ENCODE measurements at places on chromosomes 12 and 14. TPM values are rescaled to one million over a fixed set of nuclear protein-coding genes. Genes with fewer than 3 reads are reported as not detected.

- peak; percentile 65 for DNase-seq
Measured at GRCh38 chr12:101018540-101018939, 191.5 kb downstream of the SLC5A8 start.

- no peak for DNase-seq
Measured at GRCh38 chr12:89288959-89289358, 63.3 kb downstream of the DUSP6 start.

- peak; percentile 64 for DNase-seq
Measured at GRCh38 chr12:110039085-110039807, 9.1 kb downstream of the C12orf76 start.

DNA sequence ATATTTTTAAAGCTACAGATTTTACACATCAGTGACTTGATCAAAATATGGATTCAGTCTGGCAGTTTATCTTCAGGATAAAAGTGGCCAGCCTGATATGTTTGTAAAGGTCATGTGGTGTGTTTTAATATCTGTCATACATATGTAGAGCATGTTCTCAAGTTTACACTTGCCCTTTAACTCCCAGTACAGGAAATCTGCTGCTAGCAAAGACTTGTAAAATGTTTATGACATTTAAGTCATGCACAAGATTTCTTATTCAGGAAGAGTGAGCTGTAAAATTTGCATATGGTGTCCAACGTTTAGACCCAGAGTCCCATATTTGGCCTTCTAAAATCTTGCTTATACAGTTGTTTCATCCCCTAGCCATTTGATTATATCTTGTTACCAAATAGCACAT, 197.5 kb upstream of the FLRT2 start:
- no peak for DNase-seq

GRCh38 chr12:131589221-131589897, 121.5 kb upstream of the SFSWAP start:
- no peak for DNase-seq

- DNase-seq, result no peak
Measured at GRCh38 chr12:12628013-12628412, 16.3 kb downstream of the CREBL2 start.

- no peak for DNase-seq
Measured at GRCh38 chr14:65344011-65344410, 68.5 kb upstream of the FUT8 start.

- no peak for DNase-seq
Measured at GRCh38 chr12:43210485-43211192, 341.4 kb downstream of the ADAMTS20 start.

- DNase-seq, result no peak
Measured at GRCh38 chr14:37429618-37430017, 165.4 kb downstream of the FOXA1 start.

DNA sequence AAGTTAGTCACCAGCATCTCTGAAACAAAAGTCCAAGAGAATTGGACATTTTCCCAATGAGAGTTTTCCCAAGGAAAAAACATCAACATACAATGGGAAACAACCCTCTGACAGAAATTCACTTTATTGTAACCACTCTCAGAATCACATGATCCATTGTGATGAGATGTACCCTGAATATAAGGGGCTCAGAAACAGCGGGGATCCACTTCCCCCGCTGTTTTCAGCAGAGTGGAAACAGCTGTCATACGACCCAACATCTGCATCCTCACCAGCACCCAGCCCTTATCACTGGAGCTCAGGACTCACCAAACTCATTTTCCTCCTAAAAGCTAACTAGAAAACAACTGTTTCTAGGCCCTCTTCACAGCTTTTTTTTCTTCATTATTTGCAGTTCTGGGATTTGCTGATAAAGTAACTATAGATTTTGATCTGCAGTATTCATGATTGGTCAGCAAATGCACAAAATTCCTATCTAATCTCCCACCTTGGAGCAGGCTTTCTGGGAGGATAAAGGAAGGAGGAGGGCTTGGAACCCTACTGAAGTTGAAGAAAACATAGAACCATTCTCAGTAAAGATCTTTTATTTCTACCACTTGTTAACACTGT, 31.3 kb downstream of the CORO1C start:
- peak; percentile 85 for DNase-seq

- DNase-seq, result no peak
Measured at GRCh38 chr14:105220699-105221597, 27.4 kb upstream of the BTBD6 start.

DNA sequence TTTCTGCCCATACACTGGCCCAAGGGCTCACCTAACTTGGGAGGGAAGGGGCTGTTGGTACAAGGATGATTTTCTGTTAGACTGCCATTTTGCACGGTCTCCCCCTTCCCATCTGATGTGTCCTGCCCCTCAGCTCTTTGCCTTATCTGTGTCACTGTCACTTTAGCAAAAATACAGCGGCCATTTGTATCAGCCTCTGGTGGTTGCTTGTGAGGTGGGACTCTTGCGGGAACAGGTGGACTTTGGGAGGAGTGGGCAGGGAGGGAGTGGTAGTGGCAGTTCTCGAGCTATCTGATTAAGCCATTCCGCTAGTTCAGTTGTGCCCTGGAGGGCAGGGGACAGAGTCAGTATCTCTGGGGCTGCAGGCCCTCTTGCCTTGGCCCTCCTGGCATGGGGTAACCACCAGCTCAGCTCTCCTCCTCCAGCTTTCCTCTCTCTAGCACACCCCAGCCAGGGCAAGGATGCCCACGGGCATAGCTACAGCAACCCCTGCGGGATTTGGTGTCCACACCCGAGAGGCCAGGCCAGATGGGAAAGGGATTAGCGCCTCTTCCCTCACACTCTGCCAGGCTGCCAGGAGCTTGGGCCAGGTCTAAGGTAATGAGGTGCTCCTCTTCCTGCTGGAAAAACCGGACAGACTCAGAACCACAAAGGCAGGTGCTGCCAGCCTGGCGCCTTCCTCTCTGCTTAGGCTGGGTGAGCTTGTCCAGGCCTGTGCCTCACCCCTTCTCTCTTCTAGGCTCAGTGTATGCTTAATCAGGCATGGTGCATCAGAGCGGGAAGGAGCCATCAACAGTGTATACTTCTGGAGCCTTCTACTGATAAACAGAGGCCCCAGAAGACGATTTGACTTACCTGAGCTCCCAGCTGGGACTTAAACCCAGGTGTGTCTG, 8.7 kb downstream of the SLC48A1 start:
- DNase-seq, result no peak

DNA sequence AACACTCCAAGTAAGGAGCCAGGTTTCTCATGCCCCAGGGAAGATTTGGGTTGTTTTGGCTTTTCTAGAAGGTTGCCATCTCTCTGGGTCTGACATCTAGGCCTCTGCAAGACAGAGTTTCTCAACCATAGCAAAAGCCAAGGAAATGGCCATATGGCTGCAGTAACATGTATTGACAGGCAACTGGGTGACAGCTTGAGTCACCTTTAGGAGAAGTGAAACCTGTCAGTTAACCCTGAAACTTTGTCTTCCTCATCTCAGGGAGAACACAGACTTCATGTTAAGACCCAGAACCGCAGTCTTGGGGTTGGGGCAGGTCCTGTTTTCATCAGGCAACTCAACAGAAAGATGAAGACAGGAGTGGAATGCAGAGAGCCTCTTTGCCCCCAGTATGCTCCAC, 46.0 kb upstream of the PLBD1 start:
- no peak for DNase-seq

- DNase-seq, result no peak
Measured at GRCh38 chr14:29391801-29392200, 535.8 kb downstream of the PRKD1 start.

- DNase-seq, result no peak
Measured at GRCh38 chr12:43676183-43676813, 82.3 kb downstream of the PUS7L start.

DNA sequence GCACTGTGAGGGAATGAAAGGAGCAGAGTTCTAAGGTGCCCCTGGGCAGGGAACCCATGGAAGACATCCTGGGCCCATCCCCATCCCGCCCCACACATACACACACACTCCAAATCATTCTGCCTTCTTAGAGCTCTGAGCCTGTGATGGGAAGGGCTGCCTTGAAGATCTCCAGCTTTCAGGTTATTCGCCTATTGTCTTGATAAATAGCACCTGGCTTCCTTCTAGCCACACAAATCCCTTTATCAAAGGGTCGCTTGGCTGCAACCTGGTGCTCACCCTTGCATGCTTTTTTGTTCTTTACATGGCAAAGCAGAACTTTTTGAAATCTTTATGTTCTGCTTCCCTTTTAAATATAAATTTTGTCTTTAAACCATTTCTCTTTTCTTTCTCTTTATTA, 112.2 kb upstream of the TMTC1 start:
- DNase-seq, result no peak

The SLC5A8 gene
- not detected for total RNA-seq

The HOTAIR gene
- not detected for total RNA-seq

The GPR68 gene
- 1.3 TPM for total RNA-seq

The C12orf60 gene
- 0.79 TPM for total RNA-seq

The SYNDIG1L gene
- total RNA-seq, result not detected

The KRT78 gene
- not detected for total RNA-seq

Measured in pulmonary artery endothelial cell (primary cell).